ENCODE measurements at places on chromosomes 5 and 9.

DNA sequence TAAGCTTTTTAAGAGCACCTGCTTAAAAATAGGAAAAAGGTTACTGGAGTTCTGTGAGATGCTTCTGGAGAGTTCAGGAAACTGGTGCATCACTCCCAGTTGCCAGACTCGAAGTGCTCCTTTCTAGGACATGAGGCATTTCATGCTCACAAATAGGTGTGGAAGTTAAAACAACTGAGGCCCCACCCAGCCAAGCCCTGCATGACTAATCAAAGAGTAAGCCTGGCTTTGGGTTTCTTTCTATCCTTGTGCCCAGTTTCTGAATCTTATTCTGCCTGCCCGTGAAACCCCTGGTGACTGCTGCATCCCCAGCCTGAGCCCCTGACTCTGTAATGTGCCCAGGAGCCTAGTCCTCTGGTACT is 7.7 kb downstream of the SPINK9 start:
- no peak for DNase-seq

GRCh38 chr9:14846871-14847311 is 63.3 kb downstream of the FREM1 start:
- peak; percentile 75 for DNase-seq

GRCh38 chr9:88182501-88182900 is 44.2 kb upstream of the SPATA31C2 start:
- no peak for DNase-seq

DNA sequence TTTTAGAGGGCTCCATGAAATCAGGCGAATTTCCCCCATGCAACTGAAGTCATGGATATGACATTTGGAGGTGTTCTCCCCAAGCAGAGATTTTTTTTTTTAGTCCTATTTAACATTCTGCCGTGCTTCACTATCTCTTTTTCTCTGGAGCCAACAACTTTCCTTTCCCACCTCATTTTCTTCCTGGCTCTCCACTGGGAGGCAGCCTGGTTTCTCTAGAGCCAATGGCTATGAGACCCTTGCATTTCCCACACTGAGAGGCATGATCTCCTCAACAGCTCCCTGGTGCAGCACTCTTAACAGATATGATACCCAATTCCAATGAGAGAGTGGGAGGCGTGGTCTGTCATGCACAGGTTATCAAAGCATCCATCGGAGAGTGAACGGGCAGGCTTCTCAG is 310.8 kb downstream of the DRD1 start:
- DNase-seq: no peak

DNA sequence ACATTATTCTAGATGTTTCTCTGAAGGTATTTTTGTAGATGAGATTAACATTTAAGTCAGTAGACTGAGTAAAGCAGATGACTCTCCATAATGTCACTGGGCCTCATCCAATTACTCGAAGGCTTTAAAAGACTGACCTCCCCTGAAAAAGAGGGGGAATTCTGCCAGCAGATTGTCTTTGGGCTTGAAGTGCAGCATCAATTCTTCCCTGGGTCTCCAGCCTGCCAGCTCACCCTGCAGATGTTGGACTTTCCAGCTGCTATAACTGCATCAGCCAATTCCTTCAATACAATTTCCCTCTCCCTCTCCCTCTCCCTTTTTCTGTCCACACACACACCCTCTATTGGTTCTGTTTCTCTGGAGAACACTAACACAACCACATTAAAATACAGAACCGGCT is 472.8 kb downstream of the SPOCK1 start:
- DNase-seq: no peak

- no peak for DNase-seq
Observed at GRCh38 chr5:102119252-102119651, 176.8 kb downstream of the SLCO4C1 start.

DNA sequence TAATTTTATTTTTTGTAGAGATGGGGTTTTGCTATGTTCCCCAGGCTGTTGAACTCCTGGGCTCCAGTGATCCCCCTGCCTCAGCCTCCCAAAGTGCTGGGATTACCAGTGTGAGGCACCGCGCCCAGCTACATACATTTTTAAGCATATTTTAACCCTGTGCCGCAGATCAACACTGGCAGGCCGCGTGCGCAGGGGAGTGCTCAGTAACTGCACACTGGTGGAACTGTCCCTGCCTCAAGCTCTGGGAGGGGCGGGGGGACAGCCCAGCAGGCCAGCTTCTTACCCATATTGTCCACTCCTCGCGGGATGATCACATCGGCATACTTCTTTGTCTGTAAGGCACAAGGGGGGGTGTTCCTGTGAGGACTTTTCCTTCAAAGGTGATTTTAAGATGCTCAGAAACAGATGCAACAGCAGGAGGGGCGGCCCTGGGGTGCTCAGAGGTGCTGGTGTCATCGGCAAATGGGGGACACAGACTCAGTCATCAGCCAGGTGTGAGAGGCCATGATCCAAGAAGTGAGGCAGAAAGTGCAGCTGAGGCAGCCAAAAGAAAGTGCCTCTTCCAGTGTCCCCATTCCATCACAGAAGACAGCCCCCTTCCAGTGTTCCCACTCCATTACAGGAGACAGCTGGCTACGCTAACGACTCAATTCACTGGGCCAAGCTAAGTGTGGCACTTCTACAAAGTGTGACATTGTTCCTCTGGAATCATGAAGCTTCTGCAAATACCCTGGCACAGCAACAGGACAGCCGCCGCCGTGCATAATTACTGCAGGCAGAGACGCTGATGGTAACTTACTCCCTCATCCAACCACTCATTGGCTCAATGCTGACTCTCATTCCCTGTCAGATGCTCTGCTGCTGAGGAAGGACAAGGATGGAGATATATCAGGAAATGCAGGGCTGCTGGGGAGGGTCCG is 5.2 kb downstream of the UCK1 start:
- no peak for DNase-seq

DNA sequence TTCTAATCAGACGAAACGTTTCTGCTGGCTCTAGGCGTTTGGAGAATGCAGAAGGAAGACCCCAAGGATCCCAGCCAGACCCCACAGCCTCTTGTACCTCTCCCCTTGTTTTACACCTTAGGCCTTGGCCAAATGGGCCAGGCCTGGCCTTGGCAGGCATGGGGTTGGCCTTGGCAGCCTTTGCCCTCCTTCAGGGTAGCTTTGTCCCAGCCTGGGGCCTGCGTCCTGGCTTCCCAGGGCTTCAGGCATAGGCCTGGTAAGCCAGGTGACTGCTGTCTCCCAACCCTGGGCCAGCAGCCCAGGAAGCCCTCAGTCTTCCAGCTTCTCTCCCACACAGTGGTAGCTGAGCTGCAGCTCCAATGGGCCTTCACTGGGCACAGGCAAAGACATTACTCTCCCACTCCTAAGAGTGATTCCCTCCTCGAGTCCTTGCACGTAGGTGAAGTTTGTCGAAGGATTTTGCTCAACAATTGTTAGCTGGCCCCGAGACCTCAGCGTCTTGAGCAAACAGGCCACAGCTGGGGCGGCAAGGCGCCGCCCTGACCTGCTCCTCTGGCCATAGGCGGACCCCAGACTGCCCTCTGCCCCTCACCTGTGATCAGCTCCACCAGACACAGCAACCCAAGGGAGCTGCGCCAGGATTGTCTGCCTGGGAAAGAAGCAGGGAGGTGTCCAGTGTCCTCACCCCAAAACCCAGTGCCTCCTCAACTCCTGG is 1.1 kb upstream of the PITX1 start:
- DNase-seq: no peak

- DNase-seq: no peak
Observed at GRCh38 chr5:137838976-137839375, 28.7 kb upstream of the MYOT start.

GRCh38 chr5:158998793-158999325 is 100.9 kb downstream of the EBF1 start:
- no peak for DNase-seq

Data from activated CD4-positive, alpha-beta T cell treated with anti-CD3 and anti-CD28 coated beads, Interleukin-2, amount 50 U/mL, for 48 hours (primary cell).